ENCODE measurements at places on chromosomes 6 and 20.

- no peak for DNase-seq
Measured at GRCh38 chr20:4350096-4350495, 334.7 kb upstream of the RNF24 start.

DNA sequence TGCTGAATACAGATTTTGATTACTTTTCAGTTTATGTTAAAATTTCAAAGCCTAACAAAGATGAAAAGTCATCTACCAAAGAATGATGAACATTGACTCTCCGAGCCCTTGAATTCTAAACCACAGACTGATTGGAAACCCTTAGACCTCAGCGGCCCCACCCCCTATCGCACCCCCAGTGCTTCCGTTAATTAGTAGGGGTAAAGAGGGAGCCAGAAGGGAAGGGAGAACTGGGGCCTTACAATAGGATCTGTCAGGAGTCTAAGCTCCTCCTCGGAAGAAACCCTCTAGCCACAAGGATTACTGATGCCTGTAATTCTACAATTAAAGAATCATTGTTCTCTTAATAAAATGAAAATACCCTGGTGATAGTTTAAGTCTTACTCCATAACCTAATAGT lies 79.7 kb upstream of the JARID2 start:
- DNase-seq = no peak

- no peak for DNase-seq
Measured at GRCh38 chr6:79613912-79614311, 17.2 kb upstream of the SH3BGRL2 start.

- DNase-seq = no peak
Measured at GRCh38 chr6:5999688-6000608, 6.8 kb downstream of the NRN1 start.

GRCh38 chr6:1296542-1296941 lies 15.4 kb upstream of the FOXQ1 start:
- no peak for DNase-seq
